ENCODE measurements at places on chromosomes 11 and 22. TPM values are rescaled to one million over a fixed set of nuclear protein-coding genes. Genes with fewer than 3 reads are reported as not detected.

SNU13 gene
- total RNA-seq, result 163 TPM

GDPD4 gene
- not detected for total RNA-seq

MUC5AC gene
- not detected for total RNA-seq

ART1 gene
- total RNA-seq, result not detected

OR5A1 gene
- total RNA-seq, result 0.03 TPM

IFT27 gene
- 28.5 TPM for total RNA-seq

NOX4 gene
- total RNA-seq, result 2.6 TPM

GAB4 gene
- 1.5 TPM for total RNA-seq

OR52B2 gene
- not detected for total RNA-seq
